ENCODE measurements at places on chromosomes 5 and 9. TPM values are rescaled to one million over a fixed set of nuclear protein-coding genes. Genes with fewer than 3 reads are reported as not detected.

Gene ANKDD1B
- total RNA-seq: 0.28 TPM

Gene GRIN1
- total RNA-seq: not detected

DNA sequence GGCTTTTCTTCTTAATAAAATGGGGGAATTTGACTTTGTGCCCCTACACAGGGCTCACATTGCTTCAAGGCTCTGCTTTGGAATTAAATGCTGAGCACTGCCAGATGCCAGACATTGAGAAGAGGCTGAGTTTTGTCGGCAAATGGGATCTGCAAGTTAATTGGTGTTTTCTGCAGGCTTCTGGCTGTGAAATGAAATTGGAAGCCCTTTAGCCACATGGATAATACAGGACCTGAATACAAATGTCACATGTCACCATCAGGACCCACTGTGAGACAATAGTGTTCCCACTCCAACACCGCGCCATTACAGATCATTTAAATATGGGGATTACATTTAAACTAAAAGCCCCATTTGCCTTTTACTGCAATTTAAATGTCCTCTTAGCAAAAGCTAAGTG, 164.4 kb downstream of the ZSWIM6 start:
- no peak for DNase-seq
- no peaks in the 10 kb centered on the region for H3K27me3 ChIP-seq
- H3K4me1 ChIP-seq: peaks cover 1% of the 10 kb centered on the region
- no peak overlapping the region for H3K4me3 ChIP-seq
- H3K36me3 ChIP-seq: peaks cover 2% of the 10 kb centered on the region

Gene IGFBPL1
- total RNA-seq: not detected

DNA sequence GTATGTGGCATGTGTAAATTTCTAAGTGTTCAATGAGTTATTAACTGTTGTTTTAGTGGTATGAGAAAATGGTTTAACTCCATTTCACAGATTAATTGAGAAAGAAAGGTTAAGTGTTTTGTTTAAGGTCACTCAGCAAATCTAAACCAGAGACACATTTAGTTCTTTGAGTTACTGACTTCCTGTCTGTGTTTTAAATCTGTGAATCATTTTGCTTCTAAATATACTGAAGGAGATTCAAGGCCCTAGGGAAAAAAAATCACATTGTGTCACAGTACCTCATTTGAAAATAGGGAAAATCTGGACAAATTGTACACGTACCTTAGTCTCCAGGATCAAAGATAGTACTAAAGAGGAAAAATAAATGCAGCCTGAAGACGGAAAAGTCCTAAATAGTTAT, 368.2 kb downstream of the TMEM161B start:
- no peaks in the 10 kb centered on the region for H3K36me3 ChIP-seq
- no peak overlapping the region for H3K4me3 ChIP-seq
- no peak overlapping the region for H3K27ac ChIP-seq
- H3K4me1 ChIP-seq: no peaks in the 10 kb centered on the region
- DNase-seq: no peak

- no peak overlapping the region for H3K27ac ChIP-seq
- peaks cover 5% of the 10 kb centered on the region for H3K27me3 ChIP-seq
- DNase-seq: no peak
Measured at GRCh38 chr9:79565245-79565644, 6.5 kb upstream of the TLE4 start.

Gene TEX53
- total RNA-seq: not detected

GRCh38 chr5:133387091-133387490, 225.2 kb downstream of the FSTL4 start:
- peaks cover 7% of the 10 kb centered on the region for H3K27me3 ChIP-seq
- H3K27ac ChIP-seq: no peak overlapping the region
- no peak overlapping the region for H3K4me3 ChIP-seq
- H3K36me3 ChIP-seq: no peaks in the 10 kb centered on the region
- no peaks in the 10 kb centered on the region for H3K4me1 ChIP-seq

DNA sequence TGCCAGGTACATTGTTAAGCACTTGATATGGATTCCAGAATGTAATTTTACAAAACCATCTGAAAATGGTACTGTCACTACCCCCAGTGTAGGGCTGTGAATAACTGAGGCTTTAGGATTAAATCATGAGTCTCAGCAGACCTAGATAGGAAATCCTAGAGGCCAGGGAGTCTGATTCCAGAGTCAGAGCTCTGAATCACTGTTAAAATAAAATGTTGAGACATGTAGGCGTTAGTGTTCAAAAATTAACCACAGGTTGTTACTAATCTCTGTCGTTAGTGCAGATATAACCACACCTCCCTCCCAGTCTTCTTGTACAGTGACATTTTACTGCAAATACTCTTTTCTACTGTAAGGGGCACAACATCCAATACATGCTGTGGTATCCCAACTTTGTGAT, 1828.8 kb downstream of the MAT2B start:
- H3K4me3 ChIP-seq: no peak overlapping the region
- H3K4me1 ChIP-seq: no peaks in the 10 kb centered on the region
- H3K36me3 ChIP-seq: no peaks in the 10 kb centered on the region
- no peak for DNase-seq
- H3K27me3 ChIP-seq: no peaks in the 10 kb centered on the region

DNA sequence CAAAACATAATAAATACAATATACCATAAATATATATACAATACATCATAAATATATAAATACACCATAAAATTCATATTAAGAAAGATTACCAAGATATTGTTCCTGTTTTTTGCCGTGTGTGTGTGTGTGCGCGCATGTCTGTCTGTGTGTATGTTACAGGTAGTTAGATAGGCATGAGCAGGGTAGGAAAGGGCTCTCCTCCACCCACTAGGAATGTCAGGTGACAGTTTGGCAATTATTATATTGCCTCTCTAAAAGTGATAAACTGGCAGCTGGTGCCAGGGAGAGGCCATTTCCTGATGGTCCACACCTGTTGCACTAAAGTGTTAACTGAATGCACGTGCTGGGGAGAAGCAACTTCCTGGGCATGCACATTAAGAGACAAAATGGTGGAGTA, 232.8 kb downstream of the ADAMTS6 start:
- no peak for DNase-seq
- no peaks in the 10 kb centered on the region for H3K4me1 ChIP-seq
- no peaks in the 10 kb centered on the region for H3K36me3 ChIP-seq
- H3K27me3 ChIP-seq: no peaks in the 10 kb centered on the region
- H3K27ac ChIP-seq: no peak overlapping the region

- H3K4me1 ChIP-seq: no peaks in the 10 kb centered on the region
- DNase-seq: no peak
- no peak overlapping the region for H3K4me3 ChIP-seq
- no peak overlapping the region for H3K27ac ChIP-seq
- peaks cover 26% of the 10 kb centered on the region for H3K36me3 ChIP-seq
Measured at GRCh38 chr9:91312717-91313325, 48.9 kb downstream of the AUH start.

GRCh38 chr9:108860764-108861163, 1.3 kb upstream of the ACTL7A start:
- H3K4me1 ChIP-seq: no peaks in the 10 kb centered on the region
- H3K36me3 ChIP-seq: no peaks in the 10 kb centered on the region
- no peak overlapping the region for H3K27ac ChIP-seq
- H3K27me3 ChIP-seq: peaks cover 2% of the 10 kb centered on the region

DNA sequence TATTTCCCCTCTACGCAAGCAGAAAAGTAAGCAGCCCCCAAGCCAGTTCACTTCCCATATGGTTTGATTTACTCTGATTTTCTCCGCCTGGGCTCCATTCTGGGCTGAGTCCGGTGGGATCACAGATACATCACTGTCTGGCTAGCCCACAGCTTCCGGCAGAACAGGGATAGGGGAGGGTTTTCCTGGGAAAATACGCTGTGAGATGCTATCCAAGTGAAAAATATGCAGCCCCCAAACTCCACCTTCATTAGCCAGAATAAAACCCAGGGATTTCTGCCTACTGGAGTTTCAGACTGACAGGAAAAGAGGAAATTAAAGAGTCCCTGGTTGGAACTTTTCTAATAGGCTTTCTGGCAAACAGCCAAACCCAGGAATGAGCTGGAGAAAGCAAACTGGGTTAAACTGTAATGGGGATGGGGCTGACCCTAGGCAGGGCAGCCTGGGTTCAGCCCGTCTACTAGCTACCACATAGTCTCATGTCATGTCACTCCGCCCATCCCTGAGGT, 16.9 kb upstream of the NIPAL4 start:
- DNase-seq: no peak
- H3K27ac ChIP-seq: no peak overlapping the region
- H3K36me3 ChIP-seq: no peaks in the 10 kb centered on the region
- peaks cover 28% of the 10 kb centered on the region for H3K27me3 ChIP-seq

DNA sequence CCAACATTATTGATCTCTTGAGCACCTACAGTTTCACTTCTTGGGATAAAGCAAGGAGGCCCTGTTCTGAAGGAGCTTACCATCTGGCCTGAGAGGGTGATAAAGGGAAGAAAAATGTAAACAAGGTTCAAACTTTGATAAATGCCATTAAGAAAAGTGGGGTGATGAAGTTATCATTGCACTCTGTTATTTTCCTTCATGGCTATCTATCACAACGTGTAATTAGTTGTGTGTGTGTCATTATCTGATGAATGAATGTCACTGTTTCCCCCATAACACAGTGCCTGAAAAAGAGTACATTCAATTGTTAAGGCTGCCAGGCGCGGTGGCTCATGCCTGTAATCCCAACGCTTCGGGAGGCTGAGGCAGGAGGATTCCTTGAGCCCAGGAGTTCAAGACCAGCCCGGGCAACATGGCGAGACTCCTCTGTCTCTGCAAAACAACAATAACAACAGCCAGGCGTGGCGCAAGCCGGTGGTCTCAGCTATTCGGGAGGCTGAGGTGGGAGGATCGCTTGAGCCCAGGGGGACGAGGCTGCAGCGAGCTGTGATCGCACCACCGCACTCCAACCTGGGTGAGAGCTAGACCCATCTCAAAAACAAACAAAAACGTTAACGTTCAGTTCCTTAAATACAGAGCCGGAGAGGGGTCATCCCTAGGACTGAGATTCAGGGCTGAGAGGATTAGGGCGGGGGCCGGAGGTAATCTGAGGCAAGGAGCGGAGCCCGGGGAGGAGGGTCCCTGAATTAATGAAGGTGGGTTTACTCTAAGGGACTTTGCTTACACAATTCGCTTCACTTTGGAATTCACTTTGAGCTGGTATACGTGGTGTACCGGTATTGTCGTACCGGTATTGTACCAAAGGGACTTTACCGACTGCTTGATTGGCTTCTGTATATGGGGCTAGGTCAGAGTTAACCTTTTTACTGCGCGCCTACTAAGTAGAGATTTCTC, 917 bp downstream of the NHP2 start:
- H3K27ac ChIP-seq: peak overlapping the region; percentile 91
- DNase-seq: no peak
- H3K4me1 ChIP-seq: peaks cover 41% of the 10 kb centered on the region
- H3K4me3 ChIP-seq: peak overlapping the region; percentile 96
- H3K36me3 ChIP-seq: peaks cover 19% of the 10 kb centered on the region

Gene CDH9
- total RNA-seq: not detected

DNA sequence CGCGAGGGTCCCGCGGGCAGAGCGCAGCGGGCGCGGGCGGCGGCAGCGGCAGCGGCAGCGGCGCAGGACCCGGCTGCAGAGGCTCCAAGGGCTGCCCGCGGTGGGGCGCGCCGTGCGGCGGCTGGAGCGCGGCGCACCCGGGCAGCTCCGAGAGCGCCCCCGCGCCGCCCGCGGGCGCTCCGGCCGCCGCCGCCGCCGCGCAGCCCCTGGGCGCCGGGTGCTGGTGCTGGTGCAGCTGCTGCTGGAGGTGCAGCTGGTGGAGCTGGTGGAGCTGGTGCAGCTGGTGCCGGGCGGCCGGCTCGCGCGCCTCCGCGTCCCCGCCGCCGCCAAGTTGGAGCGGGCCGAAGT, 644 bp downstream of the IER5L start:
- H3K36me3 ChIP-seq: no peaks in the 10 kb centered on the region
- peaks cover 12% of the 10 kb centered on the region for H3K27me3 ChIP-seq

- DNase-seq: no peak
- no peak overlapping the region for H3K4me3 ChIP-seq
- H3K36me3 ChIP-seq: no peaks in the 10 kb centered on the region
- H3K27me3 ChIP-seq: peaks cover 7% of the 10 kb centered on the region
- H3K27ac ChIP-seq: no peak overlapping the region
Measured at GRCh38 chr9:105842023-105842644, 147.8 kb downstream of the TMEM38B start.

Gene CCDC183
- 2.2 TPM for total RNA-seq

GRCh38 chr5:73971326-73971725, 345.3 kb downstream of the ARHGEF28 start:
- H3K4me3 ChIP-seq: no peak overlapping the region
- DNase-seq: no peak
- peaks cover 7% of the 10 kb centered on the region for H3K27me3 ChIP-seq
- H3K4me1 ChIP-seq: no peaks in the 10 kb centered on the region
- no peak overlapping the region for H3K27ac ChIP-seq

DNA sequence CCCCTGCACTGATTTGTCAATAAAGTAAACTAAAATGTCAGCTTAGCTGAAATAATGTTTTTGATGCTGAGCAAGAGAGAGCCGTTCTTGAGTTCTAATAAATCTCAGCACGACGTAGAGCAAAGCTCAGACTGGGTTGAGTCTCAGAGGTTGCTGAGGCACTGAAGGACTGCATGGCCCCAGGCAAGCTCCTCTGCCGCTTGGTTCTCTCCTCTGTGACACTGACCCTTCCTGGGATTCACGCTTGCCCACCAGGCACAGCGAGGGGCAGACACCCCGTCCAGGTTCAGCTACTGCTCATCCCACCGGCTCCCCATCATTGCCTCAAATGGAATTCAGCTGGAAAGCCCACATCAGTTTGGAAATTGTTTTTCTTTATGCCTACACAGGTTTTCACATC, 129.8 kb downstream of the IRX2 start:
- no peak overlapping the region for H3K4me3 ChIP-seq
- no peak overlapping the region for H3K27ac ChIP-seq
- H3K36me3 ChIP-seq: no peaks in the 10 kb centered on the region
- H3K4me1 ChIP-seq: no peaks in the 10 kb centered on the region

DNA sequence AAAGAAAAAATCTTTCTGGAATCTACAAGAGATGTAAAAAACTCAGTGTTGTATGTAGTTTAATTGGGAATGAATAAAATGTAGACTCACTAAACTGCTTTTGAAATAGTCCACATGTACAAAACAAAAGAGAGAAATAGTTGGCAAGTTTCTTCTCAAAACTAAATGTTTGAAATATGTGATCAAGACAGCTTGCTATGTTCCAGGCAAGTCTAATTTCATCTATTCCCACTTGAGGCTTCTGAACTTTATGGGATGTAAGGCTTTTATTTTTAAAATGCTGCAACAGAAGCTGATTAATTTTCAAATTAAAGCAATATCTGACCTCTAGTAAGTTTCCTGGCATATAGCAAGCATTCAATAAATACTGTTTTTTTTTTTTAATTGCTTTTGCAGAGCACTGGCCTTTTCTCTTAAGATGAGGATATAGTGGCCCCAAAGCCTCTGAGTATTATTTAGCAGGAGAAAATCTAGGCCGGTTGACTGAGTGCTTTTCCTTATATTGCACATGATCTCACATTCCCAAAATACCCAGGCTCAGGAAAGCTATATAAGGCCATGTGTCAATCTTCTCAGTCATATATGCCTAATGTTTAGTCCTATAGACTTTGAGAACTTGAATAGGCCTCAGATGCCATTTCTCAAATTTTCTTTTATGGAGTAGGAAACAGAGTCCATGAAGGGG, 183.2 kb downstream of the NTRK2 start:
- peaks cover 2% of the 10 kb centered on the region for H3K27me3 ChIP-seq
- H3K36me3 ChIP-seq: no peaks in the 10 kb centered on the region
- no peaks in the 10 kb centered on the region for H3K4me1 ChIP-seq
- H3K27ac ChIP-seq: no peak overlapping the region
- DNase-seq: no peak

- H3K27ac ChIP-seq: no peak overlapping the region
- no peaks in the 10 kb centered on the region for H3K27me3 ChIP-seq
- H3K4me3 ChIP-seq: no peak overlapping the region
- no peaks in the 10 kb centered on the region for H3K36me3 ChIP-seq
- peaks cover 3% of the 10 kb centered on the region for H3K4me1 ChIP-seq
Measured at GRCh38 chr9:15972760-15973159, 419.9 kb downstream of the CCDC171 start.
